Activated CD4-positive, alpha-beta T cell treated with anti-CD3 and anti-CD28 coated beads, Interleukin-2, amount 50 U/mL, for 4 hours (primary cell): ENCODE measurements at places on chromosomes 6 and 20.

- no peak for DNase-seq
Observed at GRCh38 chr20:58634059-58634458, 17.0 kb upstream of the STX16 start.

- peak; percentile 29 for DNase-seq
Observed at GRCh38 chr6:10720265-10720959, 2.5 kb upstream of the TMEM14C start.

DNA sequence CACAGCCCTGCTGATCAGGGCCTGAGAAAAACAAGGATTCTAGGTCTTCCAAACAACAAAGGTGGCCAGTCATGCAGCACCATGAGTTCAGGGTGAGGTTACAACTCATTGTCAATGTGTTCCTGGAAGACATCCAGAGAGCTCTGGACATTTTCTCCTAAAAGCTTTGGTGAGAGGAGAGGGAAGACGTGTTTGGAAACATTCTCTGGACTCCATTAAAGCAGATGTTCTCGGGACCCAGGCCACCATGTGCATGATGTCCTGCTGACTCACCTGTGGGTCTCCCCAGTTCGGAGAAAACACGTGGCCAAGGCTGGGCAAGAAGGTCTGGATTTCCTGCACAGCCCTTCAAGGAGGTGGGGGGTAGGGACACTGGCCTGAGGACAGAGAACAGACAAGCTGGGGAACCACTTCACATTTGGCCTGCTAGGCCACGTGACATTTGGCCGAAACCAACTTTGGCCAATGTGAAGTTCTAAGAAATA lies 61.6 kb downstream of the KCNB1 start:
- no peak for DNase-seq

GRCh38 chr6:130223508-130223907 lies 757 bp upstream of the SAMD3 start:
- peak; percentile 53 for DNase-seq
